ENCODE measurements at places on chromosomes 1 and 21.

GRCh38 chr1:175129997-175130648, 62.5 kb downstream of the KIAA0040 start:
- DNase-seq, result no peak

GRCh38 chr1:222948079-222948478, 133.2 kb downstream of the DISP1 start:
- DNase-seq, result no peak

DNA sequence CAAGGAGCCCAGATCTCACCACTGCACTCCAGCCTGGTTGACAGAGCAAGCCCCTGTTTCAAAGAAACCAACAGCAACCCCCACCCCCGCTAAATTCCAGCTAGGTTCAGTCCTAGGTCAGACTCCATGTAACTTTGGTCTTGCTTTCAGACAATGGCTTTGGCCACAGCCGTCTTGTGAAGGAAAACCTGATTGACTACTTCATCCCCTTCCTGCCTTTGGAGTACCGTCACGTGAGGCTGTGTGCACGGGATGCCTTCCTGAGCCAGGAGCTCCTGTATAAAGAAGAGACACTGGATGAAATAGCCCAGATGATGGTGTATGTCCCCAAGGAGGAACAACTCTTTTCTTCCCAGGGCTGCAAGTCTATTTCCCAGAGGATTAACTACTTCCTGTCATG, 12.9 kb downstream of the TOR3A start:
- no peak for DNase-seq

DNA sequence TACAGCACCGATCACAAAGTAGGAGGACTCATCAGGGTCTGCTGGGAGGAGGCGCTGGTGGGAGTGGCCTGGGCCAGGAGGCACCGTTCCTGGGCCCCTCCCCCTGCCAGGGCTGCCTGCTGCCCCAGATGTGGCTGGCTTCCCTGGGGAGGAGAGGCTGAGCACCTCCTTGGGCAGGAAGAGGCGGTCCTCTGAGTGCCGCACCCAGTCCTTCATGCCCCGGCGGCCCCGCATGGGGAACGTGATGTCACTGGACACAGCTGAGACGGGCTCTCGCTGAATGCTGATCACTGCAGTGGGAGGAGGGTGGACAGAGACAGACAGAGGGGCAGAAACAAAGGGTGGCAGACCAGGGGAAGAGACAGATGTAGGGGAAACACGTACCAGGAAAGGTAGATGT, 24.8 kb downstream of the ADGRB2 start:
- DNase-seq, result peak; percentile 37

DNA sequence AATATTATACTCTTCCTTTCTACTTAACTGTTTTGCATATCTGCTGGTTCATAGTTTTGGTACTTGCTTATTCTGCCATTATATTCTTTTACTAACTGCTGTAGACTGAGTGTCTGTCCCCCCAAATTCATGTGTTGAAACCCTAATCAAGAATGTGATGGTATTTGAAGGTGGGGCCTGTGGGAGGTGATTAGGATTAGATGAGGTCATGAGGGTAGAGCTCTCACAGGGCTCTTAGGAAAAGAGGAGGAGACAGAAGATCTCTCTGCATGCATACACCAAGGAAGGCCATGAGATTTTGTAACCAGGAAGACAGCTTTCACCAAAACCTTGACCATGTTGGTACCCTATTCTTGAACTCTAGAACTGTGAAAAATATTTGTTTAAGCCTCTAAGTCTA, 354.1 kb upstream of the B3GALT2 start:
- no peak for DNase-seq

GRCh38 chr1:244271004-244271403, 180.7 kb downstream of the ADSS2 start:
- no peak for DNase-seq

DNA sequence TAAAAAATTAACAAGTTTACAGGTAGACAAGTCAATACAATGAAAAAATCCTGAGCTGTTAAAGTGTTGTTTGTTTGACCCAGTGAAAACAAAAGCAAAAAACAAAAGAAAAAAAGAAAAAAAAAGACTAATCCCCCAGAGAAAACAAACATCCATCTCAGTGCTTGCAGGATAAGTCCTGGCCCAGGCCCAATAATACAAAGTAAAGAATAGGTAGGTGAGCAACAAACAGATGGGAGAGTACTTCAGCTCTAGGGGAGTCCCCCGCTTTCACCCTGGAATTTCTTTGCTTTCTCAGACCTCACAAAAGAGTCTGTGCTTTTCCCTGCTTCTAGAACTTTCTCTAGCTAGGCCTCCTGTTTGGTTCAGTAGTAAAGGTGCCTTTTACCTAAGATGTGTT, 70.3 kb downstream of the ABCA4 start:
- DNase-seq, result no peak

GRCh38 chr21:25428537-25428936, 178.7 kb downstream of the MRPL39 start:
- no peak for DNase-seq
